CD4-positive, alpha-beta T cell treated with Interleukin-4 for 1 hour (primary cell): ENCODE measurements at places on chromosomes 4 and X.

GRCh38 chrX:40174854-40175510, 77.2 kb upstream of the BCOR start:
- DNase-seq = no peak

GRCh38 chr4:74625981-74626380, 168.3 kb downstream of the BTC start:
- DNase-seq = no peak

DNA sequence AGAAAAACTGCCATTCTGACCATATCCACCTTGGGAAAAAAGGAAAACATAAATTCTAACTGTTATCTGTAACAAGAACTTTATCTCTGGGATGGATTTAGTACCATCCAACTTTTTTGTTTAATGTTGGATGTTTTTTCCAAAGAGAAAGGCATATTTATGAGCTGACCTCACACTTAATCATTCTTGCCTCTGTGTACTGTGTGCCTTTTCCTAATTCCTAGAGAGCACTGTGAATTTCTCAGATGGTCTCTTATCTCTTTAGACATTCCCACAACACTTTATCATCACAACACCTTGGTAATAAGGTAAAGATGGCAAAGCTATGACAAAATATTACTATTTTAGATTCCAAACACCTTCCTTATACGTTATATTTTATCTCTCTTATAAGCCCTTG, 126.2 kb downstream of the COL4A6 start:
- no peak for DNase-seq

DNA sequence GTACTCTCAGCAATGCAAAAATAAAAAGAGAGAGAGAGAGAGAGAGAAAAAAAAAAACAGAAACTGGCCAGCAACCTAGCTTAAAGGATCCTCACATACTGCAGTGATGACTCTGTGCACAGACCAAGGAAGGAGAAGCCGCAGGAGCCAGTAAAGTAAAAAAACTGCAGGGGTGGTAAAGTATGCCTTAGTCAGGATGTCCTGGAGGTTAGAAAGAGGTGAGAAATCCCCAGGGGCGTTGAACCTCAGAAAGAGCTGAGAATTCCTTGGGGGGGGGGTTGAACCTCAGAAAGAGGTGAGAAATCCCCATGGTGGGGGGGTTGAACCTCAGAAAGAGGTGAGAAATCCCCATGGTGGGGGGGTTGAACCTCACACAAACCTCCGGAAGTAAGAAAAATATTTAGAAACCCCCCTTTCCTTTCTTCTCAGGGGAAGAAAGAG, 48.0 kb downstream of the MAGEA9 start:
- DNase-seq = peak; percentile 34

DNA sequence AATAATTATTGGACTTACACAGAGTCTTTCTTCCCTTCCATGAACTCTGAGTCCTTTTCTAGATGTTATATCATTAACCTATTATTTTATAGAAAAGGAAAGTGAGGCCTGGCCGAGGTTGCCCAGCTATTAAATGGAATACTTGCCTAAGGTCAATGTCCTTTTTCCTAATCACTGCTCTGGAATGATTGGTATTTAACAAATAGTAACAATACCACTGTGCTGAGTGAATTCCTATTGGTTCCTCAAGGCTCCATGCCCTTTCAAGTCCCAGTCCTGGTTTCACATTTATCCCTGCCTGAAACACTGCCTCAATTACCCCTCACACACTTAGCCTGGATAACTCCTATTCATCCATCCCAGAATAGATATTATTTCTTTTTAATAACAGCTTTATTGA, 6.2 kb downstream of the TCEAL9 start:
- DNase-seq = no peak

GRCh38 chr4:118265312-118266144, 87.3 kb downstream of the PRSS12 start:
- DNase-seq = no peak

DNA sequence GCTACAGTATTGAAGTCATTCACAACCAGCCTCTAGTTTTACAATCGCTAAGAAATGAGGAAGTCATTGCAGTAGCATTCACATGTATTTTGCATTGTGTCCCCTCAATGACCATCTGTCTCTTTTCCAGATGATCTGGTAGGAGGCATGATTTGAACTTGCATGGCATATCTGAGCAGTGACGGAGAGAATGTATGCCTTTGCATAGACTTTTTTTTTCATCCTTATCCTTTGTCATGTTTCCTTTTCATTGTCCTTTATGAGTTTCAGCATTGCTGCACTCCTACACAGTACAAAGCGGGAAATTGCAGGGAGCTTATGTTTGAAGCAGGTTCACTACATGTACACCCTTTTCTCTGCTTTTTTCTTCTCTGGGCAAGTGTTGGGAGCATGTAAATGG, 516.4 kb upstream of the GRIA3 start:
- DNase-seq = no peak

DNA sequence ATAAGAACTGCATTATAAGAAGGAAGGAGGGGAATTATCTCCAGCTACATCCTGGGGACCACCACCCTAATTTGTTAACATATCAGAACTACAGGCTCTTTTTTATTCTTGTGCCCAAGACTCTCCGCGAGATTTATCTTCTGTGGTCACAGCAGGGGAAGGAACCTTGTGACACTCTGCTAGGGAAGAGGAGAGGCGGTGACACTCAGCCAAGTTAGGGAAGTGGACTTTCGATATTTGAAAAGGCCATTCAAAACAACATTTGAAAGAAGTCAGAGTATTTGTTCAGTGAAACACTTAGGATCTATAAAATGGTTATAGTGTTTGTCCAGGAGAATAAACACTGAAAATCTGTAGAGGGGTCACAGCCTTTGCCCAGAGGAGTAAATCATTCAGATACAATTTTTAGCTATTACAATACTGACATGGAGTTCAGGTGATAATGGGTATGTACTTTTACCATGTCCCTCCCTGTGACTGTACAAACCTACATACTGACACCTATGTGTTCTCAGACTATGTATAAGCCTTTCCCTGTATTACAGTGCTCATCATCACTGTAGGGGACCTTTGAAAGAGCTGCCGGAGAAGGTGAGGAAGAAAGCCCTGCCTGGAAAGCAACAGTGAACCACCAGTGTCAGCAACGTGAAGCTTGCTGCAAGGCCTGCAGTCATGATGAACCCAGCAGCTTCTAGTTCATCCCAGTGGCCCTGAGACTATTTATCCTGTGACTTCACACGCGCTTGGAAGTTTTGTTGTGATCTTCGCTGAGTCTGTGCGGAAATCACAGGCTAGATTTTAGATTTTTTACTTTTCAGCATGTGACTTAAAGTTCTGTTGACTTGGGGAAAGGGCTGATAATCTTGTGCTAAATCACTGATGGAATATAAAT, 8.5 kb upstream of the PTTG2 start:
- DNase-seq = no peak

DNA sequence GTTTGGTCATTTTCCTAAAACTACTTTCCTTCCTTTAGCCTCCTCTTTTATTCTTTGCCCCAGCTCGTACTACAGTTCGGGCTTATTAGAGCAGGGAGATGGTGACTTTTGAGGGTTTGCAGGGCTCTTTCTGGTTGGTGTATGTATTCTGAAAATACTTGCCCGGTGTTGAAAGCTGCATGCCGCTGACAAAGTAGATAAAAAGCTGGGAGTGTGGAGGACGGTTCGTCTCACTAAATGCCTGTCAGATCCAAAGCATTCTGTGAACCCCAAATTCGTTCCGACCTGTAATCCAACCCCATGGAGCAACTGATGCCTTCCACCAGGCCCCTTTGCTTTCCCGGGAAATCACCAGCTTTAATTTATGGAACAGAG, 19.2 kb downstream of the TRIM2 start:
- DNase-seq = no peak

DNA sequence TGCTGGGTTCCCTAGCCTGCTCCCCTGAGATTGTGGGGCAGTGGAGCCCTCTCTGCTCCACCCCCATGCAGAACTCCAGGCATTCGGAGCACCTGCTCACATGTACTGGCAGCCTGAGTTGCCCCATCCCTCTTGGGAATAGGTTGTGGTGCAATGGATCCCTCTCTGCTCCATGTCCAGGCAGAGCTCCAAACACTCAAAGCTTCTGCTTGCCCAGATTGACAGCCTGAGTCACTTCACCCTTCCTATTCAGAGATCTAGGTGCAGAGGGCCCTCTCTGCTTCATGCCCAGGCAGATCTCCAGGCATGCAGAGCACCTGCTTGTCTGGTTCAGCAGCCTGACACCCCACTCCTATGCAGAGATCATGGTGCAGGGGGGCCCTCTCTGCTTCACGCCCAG, 18.6 kb upstream of the TEX13B start:
- DNase-seq = no peak

DNA sequence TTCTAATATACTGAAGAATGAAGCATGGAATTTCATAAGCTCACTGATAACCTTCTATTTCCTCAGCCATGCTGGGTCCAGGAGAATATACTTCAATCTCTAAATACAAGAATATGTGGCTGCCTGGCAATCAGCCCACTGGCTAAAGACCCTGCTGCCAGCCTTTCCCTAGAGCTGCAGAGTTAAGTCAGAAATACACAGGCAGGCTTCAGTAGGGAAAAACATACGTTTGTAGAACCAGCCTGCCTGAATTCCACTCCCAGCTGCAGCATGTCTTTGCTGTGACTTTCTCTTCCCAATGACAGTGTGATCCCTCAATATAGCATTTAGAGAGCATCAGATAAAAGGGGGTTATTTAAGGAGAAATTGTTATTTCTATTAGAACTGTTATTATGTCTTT, 289.1 kb downstream of the PCDH19 start:
- no peak for DNase-seq

DNA sequence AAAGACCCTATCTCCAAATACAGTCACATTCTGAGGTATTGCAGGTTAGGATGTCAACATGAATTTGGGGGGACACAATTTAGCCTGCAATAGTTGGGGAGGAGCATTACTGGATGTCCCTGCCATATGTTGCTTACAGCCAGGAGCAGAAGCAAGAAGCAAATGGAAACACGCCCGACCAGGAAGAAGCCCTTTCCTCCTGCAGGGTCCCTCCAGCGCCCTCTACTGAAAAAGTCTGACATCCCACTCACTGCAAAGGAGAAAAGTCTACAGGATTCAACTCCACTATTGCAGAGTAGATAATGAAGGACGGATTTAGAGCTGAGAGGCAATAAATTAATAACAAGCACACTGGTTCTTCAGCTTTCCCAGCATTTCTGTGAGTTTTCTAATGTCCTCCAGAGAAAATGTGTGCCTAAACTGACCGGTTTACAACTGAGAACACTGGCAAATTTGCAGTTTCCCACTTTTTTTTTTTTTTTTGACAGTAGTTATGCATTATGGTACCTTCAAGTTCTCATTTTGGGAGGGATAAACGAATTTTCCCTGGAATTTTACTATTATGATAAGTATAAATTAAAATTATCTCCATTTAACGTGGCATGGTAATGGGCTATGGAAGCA, 31.7 kb downstream of the COQ2 start:
- peak; percentile 81 for DNase-seq
